Endothelial cell of umbilical vein (primary cell): ENCODE measurements at places on chromosomes 7 and 10. TPM values are rescaled to one million over a fixed set of nuclear protein-coding genes. Genes with fewer than 3 reads are reported as not detected.

Gene WNT8B
- not detected in 2 replicates for total RNA-seq

Gene LRGUK
- total RNA-seq, result 0.11 TPM in 1 of 2 replicates, not detected in the other

Gene CPED1
- 0.22 and 0.32 TPM in 2 replicates for total RNA-seq

Gene EPO
- not detected in 2 replicates for total RNA-seq

Gene NCF1
- total RNA-seq, result not detected in 2 replicates

Gene DNAH11
- 0.69 and 2.0 TPM in 2 replicates for total RNA-seq
